T-helper 1 cell (primary cell): ENCODE measurements at places on chromosomes 3 and 15.
A peak's percentile ranks its signal among the peaks of the same experiment; 100 is the strongest.

DNA sequence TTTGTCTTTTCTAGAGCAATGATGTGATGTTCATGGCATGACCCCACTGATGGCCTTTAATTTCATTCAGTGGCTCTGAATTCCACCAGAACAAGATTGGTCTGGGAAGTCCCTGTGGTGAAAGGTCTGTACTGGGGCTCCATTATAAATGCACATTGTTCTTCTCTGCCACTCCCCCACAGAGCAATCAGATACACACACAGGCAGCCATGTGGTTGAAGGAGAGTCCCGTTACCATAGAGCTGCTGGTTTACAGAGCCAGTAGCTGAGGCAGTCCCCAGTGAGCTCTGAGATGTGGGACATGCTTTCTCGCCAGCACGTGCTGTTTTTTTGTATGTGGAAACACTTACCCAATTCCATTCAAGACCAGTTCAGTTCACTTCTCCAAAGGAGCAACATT, 172.7 kb upstream of the TRIM42 start:
- DNase-seq, result no peak

DNA sequence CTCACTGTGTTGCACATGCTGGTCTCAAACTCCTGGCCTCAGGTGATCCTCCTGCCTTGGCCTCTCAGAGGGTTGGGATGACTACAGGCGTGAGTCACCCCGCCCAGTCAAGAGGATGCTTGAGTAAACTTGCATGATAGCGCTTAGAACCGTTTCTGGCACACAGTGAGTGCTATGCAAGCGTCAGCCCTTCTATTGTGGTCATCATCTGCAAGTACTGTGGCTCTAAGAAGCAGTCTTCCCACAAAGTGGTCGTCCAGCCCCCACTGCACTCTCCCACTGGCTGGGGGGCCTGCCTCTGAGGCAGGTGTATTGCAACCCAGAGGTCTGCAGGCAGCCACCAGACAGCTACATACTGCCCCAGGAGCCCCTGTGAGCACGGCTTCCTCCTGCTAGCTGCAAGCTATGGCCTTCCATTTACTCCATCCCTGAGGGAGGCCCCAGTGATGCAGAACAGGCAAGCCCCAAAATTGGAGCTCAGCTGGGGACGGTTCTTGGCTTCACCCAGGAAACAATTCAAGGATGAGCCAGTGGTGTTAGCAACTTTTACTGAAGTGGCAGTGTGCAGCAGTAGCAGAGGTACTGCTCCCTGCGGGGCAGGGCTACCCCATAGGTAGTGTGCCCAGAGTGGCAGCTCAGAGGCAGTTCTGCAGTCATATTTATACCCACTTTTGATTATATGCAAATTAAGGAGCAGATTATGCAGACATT, 95.4 kb downstream of the LSM3 start:
- DNase-seq, result no peak

DNA sequence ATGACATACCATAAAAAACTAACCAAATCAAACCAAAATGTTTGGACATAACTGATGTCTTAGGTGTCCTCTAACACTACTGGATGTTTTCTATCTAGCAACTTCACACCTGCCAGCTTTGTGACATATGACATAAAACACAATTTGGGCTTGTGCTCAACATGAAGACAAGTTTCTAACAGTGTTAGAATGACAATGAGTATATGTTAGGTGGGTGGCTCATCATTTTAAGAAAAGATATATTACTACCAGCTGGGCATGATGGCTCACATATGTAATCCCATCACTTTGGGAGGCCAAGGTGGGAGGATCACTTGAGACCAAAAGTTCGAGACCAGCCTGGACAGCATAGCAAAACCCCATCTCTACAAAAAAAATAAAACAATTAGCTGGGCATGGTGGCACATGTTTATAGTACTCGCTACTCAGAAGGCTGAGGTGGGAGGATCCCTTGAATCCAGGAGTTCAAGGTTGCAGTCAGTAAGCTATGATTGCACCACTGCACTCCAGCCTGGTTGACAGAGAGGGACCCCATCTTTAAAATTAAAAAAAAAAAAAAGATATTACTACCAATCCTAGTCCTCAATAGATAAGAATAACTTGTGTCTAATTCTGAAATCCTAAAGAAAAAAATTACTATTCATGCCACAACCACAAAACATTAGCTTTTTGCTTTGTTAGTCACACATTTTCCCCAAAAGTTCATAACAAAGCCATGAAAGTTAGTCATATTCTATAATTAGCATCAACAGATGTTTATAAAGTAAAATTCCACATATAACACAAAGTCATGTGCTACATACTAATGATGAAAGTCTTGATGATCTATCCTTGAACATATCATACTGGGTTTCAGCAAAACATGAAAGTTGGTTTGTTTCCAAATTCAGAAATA, 59.9 kb downstream of the LRRFIP2 start:
- no peak for DNase-seq

DNA sequence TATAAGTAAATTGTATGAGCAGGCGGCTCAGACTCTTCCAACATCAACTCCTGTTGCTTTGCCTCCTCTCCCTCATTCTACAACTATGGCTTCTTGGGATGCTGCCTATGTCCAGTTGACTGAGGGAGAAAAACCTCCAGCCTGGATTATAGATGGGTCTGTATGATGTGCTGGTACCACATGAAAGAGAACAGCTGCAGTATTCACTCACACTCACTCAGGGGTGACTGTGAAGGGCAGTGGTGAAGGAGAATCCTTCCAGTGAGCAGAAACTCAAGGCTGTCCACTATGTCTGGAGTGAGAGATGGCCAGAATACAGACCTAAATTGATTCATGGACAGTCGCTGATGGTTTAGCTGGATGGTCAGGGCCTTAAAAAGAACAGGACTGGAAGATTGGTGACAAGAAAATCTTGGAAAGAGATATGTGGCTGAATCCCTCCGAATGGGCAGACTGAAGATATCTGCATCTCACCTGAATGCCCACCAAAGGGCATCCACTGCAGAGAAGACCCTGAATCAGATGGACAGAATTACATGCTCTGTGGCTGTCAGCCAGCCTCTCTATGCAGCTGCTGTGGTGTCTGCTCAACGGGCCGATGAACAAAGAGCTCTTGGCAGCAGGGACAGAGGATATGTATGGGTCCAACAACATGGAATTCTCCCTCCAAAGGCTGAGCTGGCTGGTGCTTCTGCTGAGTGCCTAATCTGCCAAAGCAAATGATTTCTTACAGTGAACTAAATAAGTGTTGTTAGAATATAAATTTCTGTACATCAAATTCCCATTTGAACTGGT, 1.9 kb upstream of the BCL2L10 start:
- DNase-seq, result no peak

- no peak for DNase-seq
These were observed 285.1 kb downstream of the CHL1 start for GRCh38 chr3:481680-482079.

GRCh38 chr3:73210759-73211158, 149.3 kb downstream of the EBLN2 start:
- DNase-seq, result no peak

- DNase-seq, result peak; percentile 68
These were observed at the start of gene ESYT3 for GRCh38 chr3:138434276-138434874. Gene ESYT3 (plus strand): TSS chr3:138434616. CDS start chr3:138434799, 183 bp downstream.

- DNase-seq, result no peak
These were observed 58.2 kb upstream of the DUT start for GRCh38 chr15:48273049-48273448.

- DNase-seq, result no peak
These were observed 20.1 kb downstream of the PAQR9 start for GRCh38 chr3:142943349-142943748.

GRCh38 chr3:131543714-131544113, 40.9 kb upstream of the MRPL3 start:
- DNase-seq, result no peak

- DNase-seq, result no peak
These were observed 928.8 kb upstream of the ALCAM start for GRCh38 chr3:104437891-104438290.

- no peak for DNase-seq
These were observed 36.0 kb upstream of the NR1I2 start for GRCh38 chr3:119745942-119746341.

GRCh38 chr15:56929399-56929798, 11.0 kb downstream of the TCF12 start:
- DNase-seq, result no peak

DNA sequence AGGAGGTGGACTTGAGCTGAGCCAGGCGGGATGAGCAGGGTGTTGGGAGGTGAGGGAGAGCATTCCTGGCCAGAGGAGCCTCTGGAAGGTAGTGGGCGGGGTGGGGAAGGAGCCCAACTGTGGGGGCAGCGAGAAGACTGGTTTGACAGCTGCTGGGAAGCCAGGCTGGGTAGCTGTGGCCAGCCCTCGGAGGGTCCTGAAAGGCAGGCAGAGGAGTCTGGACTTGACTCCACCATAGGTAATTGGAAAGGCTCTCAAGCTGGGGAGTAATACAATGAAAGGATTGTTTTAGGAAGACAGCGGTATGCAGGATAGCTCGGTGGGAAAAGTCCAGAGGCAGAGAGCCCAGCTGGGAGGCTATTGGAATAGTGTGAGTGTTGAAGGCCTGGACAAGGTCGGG, 17.2 kb downstream of the EPHB3 start:
- no peak for DNase-seq

DNA sequence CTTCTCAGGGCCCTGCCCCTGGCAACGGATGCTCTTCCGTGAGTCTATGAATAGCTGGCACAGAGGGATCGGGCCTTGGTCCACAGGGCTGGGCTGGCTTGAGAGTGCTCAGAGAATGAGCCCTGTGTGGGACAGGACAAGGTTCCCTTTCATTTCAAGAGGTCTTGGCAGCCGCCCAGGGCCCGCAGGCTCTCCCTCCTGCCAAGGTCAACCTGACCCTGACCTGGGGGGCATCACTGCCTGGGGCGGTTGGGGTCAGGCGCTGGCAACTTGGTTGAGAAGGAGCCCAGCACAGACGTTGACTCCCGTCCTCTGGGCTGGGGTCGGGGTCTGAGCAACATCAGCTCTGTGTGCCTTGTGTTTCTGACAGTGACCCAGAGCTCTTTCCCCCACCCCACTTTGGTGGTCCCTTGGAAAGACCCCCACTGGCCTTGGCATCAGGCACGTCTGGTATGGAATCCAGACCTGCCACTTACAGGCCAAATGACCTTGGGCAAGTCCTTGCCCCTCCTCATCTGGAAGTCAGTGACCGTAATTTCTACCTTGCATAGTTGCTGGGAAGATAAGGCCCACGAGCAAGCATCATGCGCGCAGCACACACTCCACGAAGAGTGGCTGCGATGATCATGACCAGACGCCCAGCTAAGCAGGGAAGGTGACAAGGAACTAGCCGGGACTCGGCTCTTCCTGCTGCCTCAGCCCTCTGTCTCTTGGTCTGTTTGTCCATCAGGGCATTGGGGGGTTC, 36.4 kb downstream of the EPHB3 start:
- DNase-seq, result no peak

- no peak for DNase-seq
These were observed 245.3 kb upstream of the ZPLD1 start for GRCh38 chr3:102189541-102189940.

DNA sequence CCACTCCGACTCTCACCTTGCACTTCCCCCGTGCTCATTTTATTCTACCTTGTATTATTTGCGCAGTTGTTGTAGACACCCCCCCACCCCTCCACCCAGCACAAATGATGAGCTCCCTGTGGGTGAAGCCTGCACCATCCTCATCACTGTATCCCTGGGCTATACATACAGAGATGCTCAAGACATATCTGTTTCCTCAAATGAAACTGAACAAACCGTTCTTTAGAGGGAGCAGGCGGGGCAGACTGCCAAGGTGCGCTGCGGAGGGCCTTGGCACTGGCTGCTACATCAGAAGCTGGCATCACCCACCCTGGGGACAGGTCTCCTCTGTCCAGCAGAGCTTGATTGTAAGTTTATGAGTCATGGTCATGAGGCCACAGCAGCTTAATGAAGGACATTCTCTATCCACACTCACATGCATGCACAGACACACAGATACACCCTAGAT, 29.0 kb downstream of the ADCY5 start:
- no peak for DNase-seq

- DNase-seq, result no peak
These were observed 47.3 kb downstream of the TMCO5A start for GRCh38 chr15:37981775-37982174.

- DNase-seq, result no peak
These were observed 265.5 kb upstream of the ROPN1 start for GRCh38 chr3:124257336-124257864.

GRCh38 chr3:8494327-8494726, 7.3 kb upstream of the LMCD1 start:
- DNase-seq, result no peak

DNA sequence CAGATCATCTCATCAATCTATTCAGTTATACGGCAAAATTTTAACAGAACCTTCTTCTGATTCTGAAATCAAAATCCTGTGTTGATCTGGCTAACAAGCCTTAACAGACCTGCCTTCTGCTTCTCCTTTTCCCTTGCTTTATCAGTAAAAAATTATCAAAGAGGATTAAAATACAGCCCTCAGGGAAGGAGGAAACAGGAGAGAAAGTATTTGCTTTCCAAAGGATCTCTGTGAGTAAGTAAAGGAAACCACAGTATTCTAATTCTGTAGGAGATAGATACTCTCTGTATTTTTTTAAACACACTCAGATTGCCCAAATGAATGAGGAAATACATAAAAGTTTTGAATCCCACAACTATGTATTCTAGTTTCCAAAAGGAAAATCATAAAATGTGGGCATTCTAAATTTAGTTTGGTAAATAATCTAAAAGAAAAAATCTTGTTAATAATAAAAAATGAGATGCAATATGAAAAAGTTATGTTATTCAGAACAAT, 221.8 kb downstream of the ZIC1 start:
- no peak for DNase-seq

- no peak for DNase-seq
These were observed at the start of gene CD200R1 for GRCh38 chr3:112974894-112975293. Gene CD200R1 (minus strand): TSS chr3:112975103. CDS start chr3:112974857, 246 bp downstream.
